RKO (cell line): ENCODE measurements at places on chromosomes 6 and 20.

DNA sequence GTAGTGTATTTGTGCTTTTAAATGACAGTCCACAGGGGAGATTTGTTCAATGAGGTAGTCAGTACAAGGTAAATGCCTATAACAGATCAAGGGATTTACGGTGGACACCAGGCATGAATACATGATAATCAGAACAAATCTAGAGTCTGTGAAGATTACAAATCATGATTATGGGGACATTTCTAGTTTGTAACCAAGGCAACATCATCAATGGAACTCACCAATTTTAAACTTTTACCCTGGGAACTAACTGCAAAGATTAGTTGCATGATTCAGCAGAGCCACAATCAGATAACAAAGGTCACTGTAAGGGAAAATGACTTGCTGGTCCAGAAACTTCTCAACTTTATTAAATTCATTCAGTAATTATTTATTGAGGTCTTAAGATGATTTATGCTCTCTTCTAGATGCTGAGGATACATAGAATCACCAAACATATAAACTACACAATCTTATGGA, at the start of gene CRISP1:
CRISP1 (minus strand) TSS at position 51 of the 459 bp plus-strand sequence. CDS start 9,135 bp downstream, outside the sequence.
- DNase-seq = no peak

DNA sequence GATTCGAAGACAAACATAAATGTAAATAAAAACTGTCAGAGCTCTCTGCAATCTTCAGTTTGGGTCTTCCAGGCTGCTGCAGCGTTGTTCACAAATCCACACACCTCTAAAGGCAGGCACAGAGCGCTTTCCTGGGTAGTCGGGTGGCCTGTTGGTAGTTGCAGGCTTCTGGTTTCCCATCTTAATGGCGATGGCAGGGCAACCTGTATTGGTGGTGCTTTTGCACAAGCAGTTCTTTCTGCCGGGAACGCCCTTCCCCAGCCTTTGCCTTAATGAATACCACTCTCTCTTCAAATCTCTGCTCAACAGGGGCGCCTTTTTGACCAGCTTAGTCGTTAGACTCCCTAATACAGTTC, 723 bp upstream of the IFT52 start:
- no peak for DNase-seq

DNA sequence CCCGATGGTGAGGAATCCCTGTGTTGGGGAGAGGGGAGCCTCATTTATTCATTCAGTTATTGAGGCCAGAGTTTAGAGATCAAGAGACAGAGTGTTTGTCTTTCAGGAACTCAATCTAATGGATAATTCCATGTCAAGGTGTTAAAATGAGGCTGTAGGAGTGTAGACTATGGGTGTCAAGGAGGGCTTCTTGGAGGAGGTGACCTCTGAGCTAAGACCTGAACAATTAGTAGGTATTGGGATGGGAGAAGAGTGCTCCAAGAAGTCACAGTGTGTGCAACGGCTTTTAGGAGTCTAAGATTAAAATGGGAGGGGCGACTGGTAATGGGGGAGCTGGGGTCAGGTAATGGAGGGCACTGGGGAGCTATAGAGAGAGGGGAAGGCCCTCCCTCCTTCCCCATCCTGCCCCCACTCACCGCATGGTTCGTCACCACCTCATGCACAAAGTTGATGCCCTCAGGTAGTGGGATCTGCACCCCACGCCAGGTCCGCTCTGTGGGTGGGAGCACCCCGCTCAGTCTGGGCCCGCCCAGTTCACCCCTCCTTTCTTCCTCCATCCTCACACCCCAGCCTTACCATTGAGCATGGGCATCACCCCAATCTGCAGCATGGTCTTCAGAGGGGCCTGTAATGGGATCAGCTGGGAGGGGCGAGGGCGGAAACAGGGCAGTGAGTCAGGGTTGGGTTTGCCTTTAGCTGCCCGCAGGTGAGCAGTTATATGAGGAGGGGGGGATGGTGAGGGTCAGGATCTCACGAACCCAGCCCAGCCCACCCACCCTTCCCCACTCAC, 8.1 kb downstream of the CTSA start:
- DNase-seq = no peak

DNA sequence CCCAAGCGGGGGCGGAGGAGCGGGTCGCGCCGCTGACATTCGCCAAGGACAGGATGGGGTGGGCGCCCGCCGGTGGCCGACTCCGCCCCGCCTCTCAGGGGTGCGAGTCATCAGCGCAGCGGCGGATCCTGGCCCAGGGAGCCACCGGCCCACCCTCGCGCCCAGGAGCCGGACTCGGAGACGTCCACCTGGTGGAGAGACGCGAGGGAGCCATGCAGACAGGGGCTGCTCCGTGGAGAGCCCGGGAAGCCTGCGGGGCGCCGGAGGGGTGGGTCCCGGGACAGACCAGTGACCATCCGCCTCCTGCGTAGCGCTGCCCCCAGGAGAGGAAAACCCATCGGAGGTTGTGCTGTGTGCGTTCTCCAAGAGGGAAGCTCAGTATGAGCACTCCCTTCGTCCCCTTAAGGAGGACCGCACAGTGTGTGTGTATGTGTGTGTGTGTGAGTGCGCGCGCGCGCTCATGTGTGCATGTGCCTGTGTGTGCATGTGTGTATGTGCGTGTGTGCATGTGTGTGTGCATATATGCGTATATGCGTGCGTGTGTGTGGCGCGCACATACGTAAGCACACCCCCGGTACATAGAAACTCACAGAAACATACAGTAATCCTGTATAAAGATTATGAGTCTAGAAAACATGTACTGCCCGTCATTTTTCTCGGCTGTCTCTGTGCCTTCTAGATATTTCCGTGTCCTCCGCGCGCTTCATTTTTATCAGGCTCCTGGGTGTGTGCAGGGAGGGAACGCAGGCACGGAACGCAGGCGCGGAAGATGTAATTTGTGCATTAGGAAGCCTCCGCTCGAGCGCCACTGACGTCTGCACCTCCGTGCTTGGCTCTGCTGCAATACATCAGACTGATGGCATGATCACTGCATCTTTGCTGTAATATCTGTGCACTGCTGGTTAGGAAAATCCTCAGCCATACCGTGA, 158.9 kb downstream of the TBXT start:
- DNase-seq = no peak

- DNase-seq = peak; percentile 51
Measured at GRCh38 chr6:43667245-43668150, 20.1 kb downstream of the MRPS18A start.

DNA sequence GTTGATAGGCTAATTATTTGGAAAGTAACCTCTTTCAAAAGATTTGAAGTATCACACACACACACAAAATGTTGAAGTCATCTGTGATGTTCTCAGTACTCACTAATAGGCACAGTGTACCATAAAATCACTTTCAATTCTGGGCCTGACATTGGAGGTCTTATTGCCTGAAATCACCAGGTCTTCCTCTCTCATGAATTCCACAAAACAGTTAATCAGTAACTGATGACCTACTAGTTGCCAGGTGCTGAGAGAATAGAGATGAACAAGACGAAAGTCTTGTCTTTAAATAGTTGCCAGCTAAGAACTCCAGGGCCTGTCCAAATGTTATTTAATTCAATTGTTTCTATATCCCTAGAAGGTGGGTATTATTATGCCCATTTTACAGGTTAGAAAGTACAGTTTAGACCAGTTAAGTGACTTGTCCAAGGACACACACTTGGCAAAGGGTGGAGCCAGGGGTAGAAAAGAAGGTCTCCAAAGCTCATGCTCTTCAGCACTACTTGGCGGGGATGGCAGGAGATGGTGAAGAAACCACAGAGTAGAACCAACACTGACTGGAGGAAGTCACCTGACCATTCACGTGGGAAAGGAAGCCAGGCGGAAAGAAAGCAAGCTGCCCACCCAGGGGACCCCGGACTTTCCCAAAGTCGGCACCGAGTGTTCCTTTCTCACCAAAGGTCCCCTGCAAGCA, 116.4 kb downstream of the KIF6 start:
- DNase-seq = no peak

- DNase-seq = no peak
Measured at GRCh38 chr6:112799889-112800288, 452.8 kb downstream of the RFPL4B start.

GRCh38 chr20:23255716-23256385, 94.7 kb upstream of the NXT1 start:
- no peak for DNase-seq

- no peak for DNase-seq
Measured at GRCh38 chr20:40491009-40491590, 197.9 kb downstream of the MAFB start.

DNA sequence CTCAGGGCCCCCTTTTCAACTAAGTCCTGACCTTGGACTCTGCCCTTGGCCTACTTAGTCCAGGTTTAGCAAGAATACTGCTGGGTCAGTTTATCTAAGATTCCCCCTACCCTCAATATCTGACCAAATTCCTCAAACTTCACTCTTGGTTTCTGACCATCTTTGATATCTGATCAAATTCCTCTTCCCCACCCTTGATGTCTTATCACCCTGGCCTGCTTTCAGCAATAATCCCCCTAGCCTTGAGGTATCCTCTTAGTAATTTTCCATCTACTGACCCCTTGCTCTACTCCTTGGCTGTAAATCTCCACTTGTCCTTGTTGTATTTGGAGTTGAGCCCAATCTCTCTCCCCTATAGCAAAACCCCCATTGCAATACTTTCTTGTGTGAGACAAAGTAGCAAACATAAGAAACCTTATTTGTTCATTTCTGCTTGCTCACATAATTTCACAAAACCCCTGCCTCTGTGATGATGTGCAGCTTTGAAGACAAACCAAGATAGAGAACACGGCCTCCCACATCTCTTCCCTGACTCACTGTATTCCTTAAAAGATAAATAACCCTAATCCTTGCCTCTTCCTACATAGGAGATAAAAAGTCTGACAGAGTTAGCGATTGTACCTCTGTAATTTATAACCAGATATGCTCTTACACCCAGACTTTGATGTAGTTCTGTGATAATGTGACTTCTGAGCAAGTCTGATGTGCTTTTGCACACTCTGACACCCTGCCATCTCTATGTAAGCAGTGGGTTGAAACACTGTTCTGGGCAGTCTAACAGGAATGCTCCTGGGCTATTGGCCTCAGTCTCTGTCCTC, 13.8 kb upstream of the IYD start:
- DNase-seq = no peak

DNA sequence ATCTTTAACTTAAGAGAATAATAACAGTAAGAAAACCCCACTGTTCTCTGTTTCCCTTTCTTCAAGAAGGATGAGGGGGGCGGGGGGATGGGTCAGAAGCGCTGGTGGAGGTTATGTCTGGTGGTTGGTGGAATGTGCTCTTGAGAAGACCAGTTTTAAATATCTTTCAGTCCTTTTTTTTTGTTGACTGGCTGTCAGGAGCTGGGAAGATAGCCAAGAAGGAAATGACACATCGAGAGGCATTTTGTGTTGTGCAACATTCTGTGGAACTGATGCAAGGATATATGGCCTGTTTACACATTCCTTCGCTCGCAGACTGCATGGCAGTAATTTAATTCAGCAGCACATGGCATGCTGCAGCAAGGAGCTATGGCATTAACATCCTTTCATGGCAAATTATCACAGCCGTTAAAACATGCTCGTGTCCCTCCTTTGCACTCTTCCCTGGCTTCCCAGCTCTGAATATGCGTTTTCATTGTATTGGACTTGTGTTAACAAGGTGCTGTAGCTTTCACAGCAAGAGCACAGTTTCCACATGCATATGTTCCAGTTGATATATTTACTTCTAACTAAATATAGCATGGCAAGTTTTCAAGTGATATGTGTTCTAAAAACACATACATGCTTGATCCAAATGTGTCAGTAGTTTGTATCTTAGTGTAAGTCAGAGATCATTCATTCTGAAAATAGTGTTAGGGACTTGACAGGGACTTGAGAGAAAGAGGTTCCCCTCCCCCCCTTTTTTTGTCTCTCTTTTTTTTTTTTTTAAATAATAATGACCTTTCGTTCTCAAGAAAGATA, 68.2 kb upstream of the SUPT3H start:
- peak; percentile 99 for DNase-seq

GRCh38 chr6:30883685-30884520, at the start of gene DDR1:
Gene DDR1 (plus strand): TSS chr6:30884519. CDS start chr6:30888730, 4,211 bp downstream.
- DNase-seq = peak; percentile 53

- DNase-seq = no peak
Measured at GRCh38 chr6:37618916-37619590, 78.6 kb downstream of the MDGA1 start.

GRCh38 chr6:118252474-118252873, 295.6 kb upstream of the PLN start:
- no peak for DNase-seq

GRCh38 chr6:74969591-74970267, 236.1 kb downstream of the COL12A1 start:
- DNase-seq = no peak

DNA sequence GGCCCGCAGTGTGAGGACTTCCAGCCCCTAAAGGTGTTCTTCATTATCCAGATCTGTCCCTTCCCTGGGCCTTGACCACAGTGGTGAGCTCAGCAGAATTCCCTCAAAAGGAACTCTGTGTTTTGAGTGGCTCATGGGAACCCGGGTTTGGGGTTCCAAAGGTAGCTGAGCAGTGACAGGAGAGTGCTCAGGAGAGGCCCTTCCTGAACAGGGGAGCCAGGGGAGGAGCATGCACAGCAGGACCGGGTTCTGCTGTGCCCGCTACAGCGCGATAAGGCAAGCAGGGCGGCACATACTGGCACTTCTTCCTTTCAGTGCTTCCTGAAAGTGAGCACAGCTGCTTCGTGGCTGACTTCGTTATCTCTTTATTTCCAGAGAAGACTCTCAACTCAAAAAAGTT, 88.3 kb downstream of the SSR1 start:
- DNase-seq = no peak

DNA sequence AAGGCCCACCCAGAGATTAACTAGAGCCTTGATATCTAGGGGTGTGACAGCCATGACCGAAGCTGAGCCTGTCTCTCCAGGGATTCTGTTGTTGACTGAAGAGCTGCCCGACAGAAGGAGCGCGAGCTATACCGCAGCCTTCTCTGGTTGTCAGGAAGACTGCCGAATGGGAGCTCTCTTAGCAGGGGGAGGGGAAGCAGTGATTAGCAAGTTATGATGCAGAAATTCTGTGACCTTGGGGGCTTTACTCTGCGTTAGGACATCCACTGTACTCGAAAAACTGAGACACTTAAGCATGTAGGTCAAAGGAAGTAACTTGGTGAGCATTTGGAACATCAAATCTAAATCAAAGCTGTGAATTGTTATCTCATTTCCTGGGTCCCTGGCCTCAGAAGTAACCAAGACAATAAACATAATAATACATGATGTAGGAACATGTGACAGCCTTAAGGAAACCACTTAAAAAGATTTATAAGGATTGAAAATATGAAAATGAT, 84.7 kb downstream of the MAP3K4 start:
- no peak for DNase-seq

- DNase-seq = no peak
Measured at GRCh38 chr6:55320696-55321086, 6.6 kb upstream of the GFRAL start.

- DNase-seq = peak; percentile 63
Measured at GRCh38 chr6:30483677-30484279, 5.5 kb upstream of the HLA-E start.

DNA sequence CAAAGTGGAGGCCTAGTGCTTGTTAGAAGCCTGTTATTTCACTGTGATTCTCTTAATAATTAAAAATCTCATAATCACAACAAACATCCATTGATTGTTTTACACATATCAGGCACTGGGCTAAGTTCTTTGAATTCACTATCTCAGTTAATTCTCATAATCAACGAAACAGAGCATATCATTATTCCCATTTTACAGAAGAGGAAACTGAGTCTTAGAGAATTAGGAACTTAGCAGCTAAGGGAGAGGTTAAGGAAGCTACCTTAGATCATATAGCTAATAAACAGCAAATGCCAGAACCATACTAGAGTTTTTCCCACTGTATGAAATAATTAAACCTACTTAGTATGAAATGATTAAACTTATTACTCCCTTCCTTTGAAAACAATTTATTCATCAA, 7.0 kb downstream of the HMGN3 start:
- DNase-seq = no peak

- no peak for DNase-seq
Measured at GRCh38 chr20:10781526-10781925, 107.7 kb upstream of the JAG1 start.
